ENCODE measurements at places on chromosomes 2 and 18.

GRCh38 chr2:134725876-134726275, 7.1 kb upstream of the TMEM163 start:
- DNase-seq = no peak

- no peak for DNase-seq
These were observed 1535.2 kb upstream of the LRRTM1 start for GRCh38 chr2:81839780-81840179.

GRCh38 chr2:215530191-215530968, 94.5 kb upstream of the FN1 start:
- DNase-seq = no peak

DNA sequence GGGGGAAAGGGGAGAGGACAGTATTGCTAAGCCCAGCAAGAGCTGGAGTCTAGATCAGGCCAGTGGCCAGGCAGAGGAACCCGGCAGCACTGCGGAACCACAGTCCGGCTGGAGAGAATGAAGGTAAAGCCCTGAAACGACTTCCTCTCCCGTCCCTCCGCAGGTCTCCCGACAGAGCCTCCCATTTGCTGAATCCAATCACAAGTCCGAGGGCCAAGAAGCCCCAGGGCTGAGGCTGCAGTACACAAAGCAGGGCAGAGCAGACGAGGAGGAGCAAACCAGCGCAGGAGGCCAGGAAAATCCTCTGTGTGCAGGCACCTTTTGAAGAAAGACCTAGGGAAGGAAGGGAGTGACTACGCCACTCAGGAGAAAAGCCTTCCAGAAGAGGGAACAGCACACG, 104.4 kb downstream of the OSBPL1A start:
- DNase-seq = no peak
